ENCODE measurements at places on chromosomes 12 and 14.

GRCh38 chr14:79363291-79363690 lies 848.0 kb downstream of the DIO2 start:
- no peak for DNase-seq

DNA sequence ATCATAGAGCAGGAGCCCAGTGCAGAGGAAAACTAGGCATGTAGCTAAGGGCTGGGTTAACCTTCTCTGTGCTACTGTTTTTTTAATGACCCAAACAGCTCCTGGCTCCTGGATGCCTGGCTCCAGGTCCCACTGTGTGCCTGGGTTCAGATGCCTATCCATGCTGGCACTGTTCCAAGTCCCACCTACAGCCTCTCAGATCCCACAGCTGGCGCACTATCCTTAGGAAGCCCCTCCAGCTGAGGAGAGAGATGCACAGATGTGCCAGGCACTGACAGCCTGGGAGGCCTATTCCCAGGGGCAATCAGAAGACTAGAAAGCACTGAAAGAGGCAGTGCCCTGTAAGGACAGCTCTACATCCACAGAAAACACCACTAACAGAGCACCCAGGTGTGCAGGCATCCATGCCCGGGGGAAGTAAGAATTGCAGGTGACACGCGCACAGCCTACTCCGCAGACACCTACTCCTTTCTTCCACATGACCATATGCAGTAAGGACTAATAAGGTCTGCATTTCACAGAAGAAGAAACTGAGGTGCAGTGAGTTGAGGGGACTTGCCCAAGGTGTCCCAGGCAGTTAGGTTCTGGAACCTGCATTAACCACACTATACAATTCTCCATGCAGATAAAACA lies 51.2 kb downstream of the PITPNM2 start:
- DNase-seq: no peak

GRCh38 chr12:6288235-6288634 lies 22.2 kb upstream of the PLEKHG6 start:
- DNase-seq: no peak

- no peak for DNase-seq
Measured at GRCh38 chr12:127809275-127809674, 457.7 kb upstream of the TMEM132C start.

- DNase-seq: no peak
Measured at GRCh38 chr12:68434391-68435298, 102.5 kb upstream of the MDM1 start.

DNA sequence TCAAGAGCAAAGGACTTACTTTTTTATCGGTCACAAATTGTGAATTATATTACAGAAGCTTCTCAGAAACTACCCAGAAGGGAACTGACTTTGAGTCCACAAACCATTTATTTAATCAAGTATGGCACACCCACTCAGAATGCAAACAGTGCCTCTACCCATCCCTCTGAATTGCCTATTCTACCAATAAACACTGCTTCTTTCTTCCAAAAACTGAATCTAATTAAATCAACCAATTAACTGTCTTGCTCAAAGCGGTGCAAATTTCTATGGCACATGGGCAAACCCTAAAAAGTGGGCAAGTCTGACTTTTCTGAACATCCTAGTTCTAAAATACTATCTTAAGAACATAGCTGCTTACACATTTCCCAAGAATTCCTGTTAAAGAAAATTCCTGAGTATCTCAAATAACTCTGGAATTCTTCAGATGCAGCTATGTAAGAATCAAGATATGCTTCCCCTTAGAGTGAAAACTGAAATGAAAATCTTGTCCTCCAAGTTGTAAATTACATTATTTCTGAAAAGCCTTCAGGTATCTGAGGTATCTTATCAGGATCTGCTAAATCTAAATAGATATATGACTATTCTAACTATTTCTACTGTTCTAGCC lies 4.3 kb downstream of the SPTLC2 start:
- no peak for DNase-seq

DNA sequence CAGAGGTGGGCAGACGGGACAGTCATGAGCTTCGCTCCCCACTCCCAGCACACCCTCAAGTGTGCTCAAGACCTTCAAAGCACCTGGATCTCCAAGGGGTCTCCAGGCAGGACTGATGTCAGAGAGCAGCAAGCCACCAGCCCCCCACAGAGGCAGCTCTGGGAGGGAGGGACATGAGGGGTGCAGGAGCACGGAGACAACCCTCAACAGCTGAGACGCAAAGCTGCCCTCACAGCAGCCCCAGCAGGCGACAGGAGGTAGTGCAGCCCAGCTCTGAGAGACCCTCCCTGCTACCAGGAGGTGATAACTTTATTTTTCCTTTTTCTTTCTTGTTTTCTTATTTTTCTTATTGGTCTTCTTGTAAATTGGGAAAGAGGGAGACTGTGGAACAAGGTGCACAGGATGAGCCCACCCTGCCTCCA lies 17.9 kb downstream of the SIVA1 start:
- DNase-seq: no peak

DNA sequence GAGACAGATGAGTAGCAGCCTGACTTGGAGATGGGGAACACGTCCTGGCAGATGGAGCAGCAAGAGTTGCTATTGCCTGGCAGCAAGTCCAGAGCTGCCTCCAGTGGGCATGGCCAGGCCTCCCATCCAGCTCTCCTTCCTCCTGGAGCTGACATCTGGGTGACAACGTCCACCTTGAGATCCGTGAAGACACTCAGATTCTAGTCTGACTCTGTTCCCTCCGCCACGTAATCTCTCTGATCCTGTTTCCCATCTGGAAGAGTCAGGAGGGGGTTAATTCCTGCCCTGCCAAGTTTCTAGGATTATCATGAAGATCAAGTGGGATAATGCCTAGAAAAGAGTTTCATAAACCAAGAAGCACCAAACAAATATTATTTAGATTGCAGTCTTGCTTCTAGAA lies 65.3 kb upstream of the FAM181A start:
- DNase-seq: no peak

DNA sequence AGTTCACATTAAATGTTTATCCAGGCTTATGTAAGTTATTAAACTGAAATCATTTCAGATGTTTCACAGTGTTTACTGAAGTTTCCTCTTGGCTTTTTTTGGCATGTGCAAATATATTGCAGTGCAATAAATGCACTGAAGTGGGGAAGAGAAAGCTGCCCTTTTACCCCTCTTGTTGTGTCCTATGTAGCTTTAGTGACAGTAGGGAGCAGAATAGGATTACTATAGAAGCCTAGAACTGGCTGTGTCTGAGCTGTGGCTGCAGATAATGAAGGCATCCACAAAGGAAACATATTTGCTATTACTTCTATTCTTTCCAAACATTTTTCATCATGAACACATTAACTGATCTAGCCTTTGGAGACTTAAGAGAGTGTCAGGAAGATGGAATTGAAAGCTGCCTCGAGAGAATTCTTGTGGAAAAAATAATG lies 24.1 kb upstream of the CNTN1 start:
- no peak for DNase-seq

DNA sequence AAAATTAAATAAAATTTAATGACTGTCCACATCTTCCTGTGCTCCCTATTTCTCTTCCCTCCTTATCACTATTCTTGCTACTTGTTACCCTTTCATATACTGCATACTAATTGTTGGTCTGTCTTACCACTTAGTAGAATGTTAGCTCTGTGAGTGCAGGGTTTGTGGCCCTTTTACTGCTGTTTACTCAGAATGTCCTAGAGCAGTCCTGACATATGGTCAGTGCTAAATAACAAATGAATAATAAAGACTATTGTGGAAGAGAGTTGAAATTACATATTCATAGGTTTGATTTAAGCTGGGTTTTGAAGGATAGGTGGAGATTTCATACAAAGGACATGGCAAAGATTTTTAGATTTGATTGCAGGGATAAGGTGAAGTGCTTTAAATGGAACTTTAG lies 24.5 kb downstream of the KTN1 start:
- DNase-seq: no peak

GRCh38 chr14:23071244-23071920 lies 14.1 kb upstream of the CDH24 start:
- peak; percentile 73 for DNase-seq

DNA sequence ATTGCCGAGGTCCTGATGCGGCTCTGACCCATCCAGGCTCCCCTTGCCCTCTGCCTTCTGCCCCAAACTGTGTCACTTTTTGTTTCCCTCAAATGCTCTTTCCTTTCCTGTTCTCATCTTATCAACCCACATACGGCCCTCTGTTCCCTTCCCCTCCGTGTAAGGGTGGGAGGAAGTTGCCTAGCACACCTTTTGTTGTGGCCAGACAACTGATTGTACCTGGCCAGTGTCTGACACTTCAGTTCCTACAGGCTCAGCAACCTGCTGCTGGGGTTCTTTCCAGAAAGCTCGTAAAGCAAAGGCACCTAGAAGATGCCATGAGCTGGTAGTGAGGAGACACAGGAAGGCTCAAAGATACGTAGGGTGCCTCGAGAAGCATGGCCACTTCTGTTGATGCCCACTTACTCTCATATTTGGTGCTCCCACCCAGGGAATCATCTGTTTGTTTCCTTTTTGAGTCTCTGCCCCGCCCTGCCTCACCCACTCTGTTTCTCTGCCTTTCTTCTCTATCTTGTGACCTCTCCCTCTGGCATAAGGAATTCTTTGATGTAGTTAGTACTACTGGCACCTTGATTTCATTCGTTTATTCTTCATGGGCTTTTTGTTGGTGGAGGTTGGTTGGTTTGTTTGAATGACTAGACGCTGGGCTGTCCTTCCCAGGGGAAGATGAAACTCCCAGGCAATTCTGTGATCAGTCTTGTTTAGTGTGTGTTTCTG lies 152.4 kb upstream of the FKBP4 start:
- DNase-seq: no peak

DNA sequence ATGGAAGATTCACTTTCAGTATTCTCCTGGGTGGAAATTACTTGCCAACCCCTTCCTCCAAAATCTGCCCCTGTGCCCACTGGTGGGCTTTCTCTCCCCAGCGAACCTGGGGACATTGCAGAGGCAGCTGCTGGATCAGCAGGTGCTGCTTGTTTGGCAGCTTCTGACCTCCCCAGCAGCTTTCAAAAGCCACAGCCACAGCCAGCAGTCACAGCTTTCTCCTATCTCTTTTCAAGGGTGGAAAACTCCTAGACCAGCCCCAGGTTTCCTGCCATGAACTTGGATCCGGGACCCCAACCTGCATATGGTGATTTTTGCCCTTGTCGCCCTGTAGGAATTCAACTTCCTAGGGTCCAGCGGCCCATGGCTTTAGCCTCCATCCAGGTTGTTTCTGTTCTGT lies 330.8 kb downstream of the ADAMTS20 start:
- no peak for DNase-seq

Measured in activated CD8-positive, alpha-beta memory T cell treated with anti-CD3 and anti-CD28 coated beads, Interleukin-2, amount 50 U/mL, for 4 hours (primary cell).